ENCODE measurements at places on chromosomes 1 and 21.

GRCh38 chr1:20584890-20585289, 4.0 kb upstream of the CDA start:
- no peak for DNase-seq
- no peak overlapping the region for H3K27ac ChIP-seq
- H3K4me3 ChIP-seq: no peak overlapping the region
- peaks cover 16% of the 10 kb centered on the region for H3K4me1 ChIP-seq
- H3K36me3 ChIP-seq: no peaks in the 10 kb centered on the region
- peaks cover 6% of the 10 kb centered on the region for H3K27me3 ChIP-seq

DNA sequence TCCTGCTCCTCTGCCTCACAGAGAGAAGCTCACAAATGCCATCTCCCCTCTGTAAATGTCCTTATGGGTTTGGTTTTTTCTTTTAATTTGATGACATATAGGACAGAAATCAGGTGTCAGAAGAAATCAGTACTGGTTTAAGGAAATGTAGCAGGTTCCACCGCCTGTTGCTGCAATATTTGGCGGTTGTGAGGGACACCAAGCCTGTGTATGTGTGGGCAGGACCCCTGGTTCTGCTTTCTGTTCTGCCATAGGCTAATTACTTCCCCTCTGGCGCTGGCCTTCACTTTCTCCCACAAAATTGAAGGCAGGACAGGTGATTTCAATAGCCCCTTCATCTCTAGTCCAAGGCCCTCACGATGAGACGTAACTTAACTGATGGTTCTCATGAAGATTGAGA, 69.2 kb downstream of the PRDM2 start:
- DNase-seq: peak; percentile 31
- no peak overlapping the region for H3K27ac ChIP-seq
- peaks cover 16% of the 10 kb centered on the region for H3K36me3 ChIP-seq
- no peak overlapping the region for H3K4me3 ChIP-seq
- no peaks in the 10 kb centered on the region for H3K4me1 ChIP-seq

GRCh38 chr1:16189921-16190621, 22.4 kb downstream of the ARHGEF19 start:
- H3K36me3 ChIP-seq: no peaks in the 10 kb centered on the region
- H3K4me1 ChIP-seq: no peaks in the 10 kb centered on the region
- no peak overlapping the region for H3K27ac ChIP-seq
- no peak overlapping the region for H3K4me3 ChIP-seq

- no peak overlapping the region for H3K4me3 ChIP-seq
- no peaks in the 10 kb centered on the region for H3K4me1 ChIP-seq
- DNase-seq: peak; percentile 43
- no peaks in the 10 kb centered on the region for H3K27me3 ChIP-seq
These were observed 14.8 kb upstream of the METTL18 start for GRCh38 chr1:169809370-169810095.

DNA sequence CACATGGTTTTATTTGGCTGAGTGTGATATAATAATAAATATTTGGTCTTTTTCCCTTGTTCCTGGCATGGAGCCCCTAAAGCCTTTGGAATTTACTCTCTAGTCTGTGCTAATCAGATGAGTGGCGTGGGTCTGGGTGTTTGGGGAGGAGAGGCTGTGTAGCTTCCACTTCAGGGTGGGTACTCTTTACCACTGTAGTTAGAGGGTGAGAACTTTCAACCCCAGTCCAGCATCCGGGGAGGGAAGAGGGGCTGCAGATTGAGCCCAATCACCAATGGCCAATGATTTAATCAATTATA, 20.0 kb downstream of the USP25 start:
- H3K4me1 ChIP-seq: peaks cover 3% of the 10 kb centered on the region
- DNase-seq: no peak
- H3K27me3 ChIP-seq: no peaks in the 10 kb centered on the region
- peak overlapping the region; percentile 55 for H3K27ac ChIP-seq
- no peak overlapping the region for H3K4me3 ChIP-seq

DNA sequence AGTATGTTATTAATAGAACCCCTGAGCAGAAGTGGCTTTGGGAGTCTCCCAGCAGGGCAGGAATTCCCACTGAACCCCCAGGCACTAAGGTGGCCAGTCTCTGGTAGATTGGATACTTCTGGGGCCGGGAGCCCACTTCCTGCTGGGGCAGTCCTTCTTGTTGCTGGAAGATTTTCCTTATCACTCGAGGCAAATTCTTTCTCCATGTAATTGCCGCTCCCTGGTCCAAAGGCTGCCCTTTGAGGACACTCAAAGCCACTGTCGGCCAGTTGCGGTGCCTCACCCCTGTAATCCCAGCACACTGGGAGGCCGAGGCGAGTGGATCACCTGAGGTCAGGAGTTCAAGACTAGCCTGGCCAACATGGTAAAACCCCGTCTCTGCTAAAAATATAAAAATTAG, 22.6 kb upstream of the TNFRSF1B start:
- H3K27ac ChIP-seq: no peak overlapping the region
- H3K4me1 ChIP-seq: peaks cover 93% of the 10 kb centered on the region
- no peak overlapping the region for H3K4me3 ChIP-seq

GRCh38 chr1:26293911-26294463, 12.4 kb downstream of the UBXN11 start:
- no peak overlapping the region for H3K27ac ChIP-seq
- no peak for DNase-seq
- peaks cover 46% of the 10 kb centered on the region for H3K36me3 ChIP-seq
- H3K4me1 ChIP-seq: peaks cover 39% of the 10 kb centered on the region
- H3K4me3 ChIP-seq: no peak overlapping the region

DNA sequence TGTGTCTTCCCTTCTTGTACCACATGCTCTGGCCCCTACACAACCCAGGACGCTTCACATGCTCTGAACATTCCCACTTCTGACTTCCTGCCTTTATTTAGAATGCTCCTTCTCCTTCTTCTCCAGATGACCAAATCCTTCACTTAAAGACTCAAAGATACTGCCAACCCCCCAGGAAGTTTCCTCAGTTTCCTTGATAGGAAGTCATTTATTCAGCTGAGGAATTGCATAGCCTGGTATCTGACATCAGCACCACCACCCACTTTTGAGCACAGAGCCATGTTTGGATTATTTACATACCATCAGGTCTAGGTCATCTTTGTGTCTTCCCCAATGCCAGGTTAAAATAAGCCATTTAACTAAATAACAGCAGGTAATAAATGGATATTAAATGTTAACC, 42.4 kb downstream of the GFI1 start:
- H3K27me3 ChIP-seq: no peaks in the 10 kb centered on the region
- no peaks in the 10 kb centered on the region for H3K36me3 ChIP-seq
- no peak for DNase-seq
- H3K27ac ChIP-seq: no peak overlapping the region
- peaks cover 19% of the 10 kb centered on the region for H3K4me1 ChIP-seq

GRCh38 chr1:184974056-184974836, at the start of gene NIBAN1:
Gene NIBAN1 (minus strand): TSS chr1:184974508. CDS start chr1:184974356, 152 bp downstream.
- peaks cover 7% of the 10 kb centered on the region for H3K27me3 ChIP-seq
- peak within 1 kb of the TSS; percentile 21 for H3K27ac ChIP-seq
- peaks cover 23% of the 10 kb centered on the region for H3K4me1 ChIP-seq
- peak within 1 kb of the TSS; percentile 83 for H3K4me3 ChIP-seq
- DNase-seq: peak; percentile 78

- no peaks in the 10 kb centered on the region for H3K27me3 ChIP-seq
- peaks cover 3% of the 10 kb centered on the region for H3K36me3 ChIP-seq
- H3K27ac ChIP-seq: no peak overlapping the region
- no peak overlapping the region for H3K4me3 ChIP-seq
- peak; percentile 49 for DNase-seq
These were observed 21.4 kb downstream of the SLC2A1 start for GRCh38 chr1:42937141-42937696.

GRCh38 chr1:191870490-191870889, 287.8 kb upstream of the RGS18 start:
- H3K4me3 ChIP-seq: no peak overlapping the region
- H3K36me3 ChIP-seq: no peaks in the 10 kb centered on the region

DNA sequence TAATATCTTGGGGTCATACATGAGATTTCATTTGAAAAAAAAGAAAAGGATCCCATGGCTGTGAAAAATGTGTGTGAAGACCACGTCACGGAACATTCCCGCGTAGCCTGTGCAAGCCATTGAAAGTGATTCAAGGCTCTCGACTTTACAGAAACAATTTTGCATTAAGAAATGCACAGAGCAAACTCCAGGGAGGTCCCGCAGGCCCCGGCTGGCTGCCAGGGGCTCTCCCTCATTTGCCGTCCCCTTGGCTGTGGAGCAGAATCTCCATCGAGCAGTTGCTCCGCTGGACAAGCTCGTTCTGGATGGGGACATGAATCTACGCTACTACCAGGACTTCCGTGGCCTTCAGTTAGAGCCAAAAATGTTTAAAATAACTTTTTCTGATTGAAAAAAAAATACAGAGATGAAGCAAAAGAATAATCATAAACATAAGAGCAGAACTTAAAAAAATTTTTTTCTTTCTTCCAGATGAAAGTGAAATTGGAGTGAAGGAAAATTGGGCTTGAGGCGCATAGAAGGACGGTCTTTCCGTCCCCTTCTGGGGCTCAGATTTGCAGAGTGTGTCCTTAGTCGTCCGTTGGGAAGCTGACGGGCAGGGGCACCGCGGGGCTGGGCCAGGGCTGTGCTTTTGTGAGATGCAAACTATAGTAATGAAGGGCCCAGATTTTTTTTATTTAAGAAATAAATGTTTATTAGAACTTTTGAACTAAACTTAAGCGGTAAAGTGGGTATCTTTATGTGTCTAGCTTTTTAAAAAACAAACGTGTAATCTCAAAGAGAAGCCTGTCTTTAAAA, 68.1 kb upstream of the ARHGEF16 start:
- no peak overlapping the region for H3K4me3 ChIP-seq
- no peaks in the 10 kb centered on the region for H3K36me3 ChIP-seq
- no peak overlapping the region for H3K27ac ChIP-seq
- no peaks in the 10 kb centered on the region for H3K27me3 ChIP-seq
- DNase-seq: no peak
- H3K4me1 ChIP-seq: peaks cover 11% of the 10 kb centered on the region

DNA sequence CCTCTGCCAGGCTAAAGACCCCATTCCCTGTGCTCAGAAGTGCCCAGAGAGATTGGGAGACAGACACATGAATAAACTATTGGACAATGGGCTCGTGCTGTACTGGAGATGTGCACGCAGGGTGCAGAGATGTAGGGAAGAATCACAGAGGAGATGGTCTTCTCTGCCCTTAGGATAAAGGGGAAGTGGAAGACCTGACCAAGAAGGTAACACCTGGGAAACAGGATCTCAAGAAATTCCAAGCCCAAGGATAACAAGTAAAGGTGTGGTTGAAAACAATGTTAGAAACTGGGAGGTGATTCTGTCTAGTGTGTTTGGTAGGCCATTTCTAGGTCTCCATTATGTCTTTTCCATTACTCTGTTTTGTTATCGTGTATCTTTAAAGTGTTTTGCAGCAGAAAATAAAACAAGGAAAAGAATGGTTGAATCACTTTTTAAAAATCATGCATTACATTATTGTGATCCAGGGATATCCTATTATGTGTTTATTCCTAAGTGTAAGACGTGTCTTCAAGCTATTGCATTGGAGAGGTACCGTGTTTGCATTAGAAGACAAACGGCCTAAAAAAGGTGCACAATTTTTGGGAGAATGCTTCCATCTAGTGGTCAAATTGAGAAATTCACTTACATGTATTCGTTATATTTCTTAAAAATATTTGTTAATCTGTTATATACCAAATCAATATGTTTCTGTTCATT, 40.8 kb upstream of the KCTD3 start:
- DNase-seq: peak; percentile 42
- H3K4me3 ChIP-seq: no peak overlapping the region
- H3K4me1 ChIP-seq: no peaks in the 10 kb centered on the region
- no peaks in the 10 kb centered on the region for H3K27me3 ChIP-seq

DNA sequence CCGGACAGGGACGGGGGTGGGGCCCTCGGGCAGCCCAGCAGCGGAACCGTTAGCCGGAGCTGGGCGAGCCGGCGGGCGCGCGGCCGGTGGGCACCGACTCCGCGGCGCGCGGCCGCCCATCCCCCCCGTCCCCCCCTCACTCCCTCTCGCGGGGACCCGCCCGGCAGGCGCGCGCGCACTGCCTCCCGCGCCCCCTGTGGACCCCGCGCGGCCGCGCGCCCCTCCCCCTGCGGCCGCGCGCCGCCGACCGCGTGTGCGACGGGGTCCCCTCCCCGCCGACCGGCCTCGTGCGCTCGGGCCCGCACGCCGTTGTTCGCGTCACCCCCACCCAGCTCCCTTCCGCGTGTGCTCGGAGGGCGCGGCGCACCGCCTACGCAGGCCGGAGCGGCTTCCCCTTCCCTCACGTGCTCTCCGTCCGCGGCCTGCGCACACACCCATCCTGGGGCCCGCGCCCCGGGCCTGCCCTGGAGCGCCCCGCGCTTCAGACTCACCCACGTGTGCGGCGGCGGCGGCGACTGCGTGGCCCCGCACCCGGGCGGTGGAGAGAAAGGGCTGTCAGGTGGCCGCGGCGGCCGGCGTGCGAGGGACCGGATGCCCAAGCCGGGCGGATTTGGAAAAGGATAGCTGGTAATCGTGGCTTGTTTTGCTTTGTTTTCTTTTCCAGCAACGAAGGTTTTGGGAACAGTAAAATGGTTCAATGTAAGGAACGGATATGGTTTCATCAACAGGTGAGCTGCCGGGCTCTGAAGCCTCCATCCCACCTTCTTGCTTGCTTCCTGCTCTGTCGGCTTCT, 717 bp downstream of the YBX1 start:
- H3K27ac ChIP-seq: peak overlapping the region; percentile 53
- peak overlapping the region; percentile 79 for H3K4me3 ChIP-seq
- peaks cover 49% of the 10 kb centered on the region for H3K4me1 ChIP-seq
- H3K36me3 ChIP-seq: peaks cover 15% of the 10 kb centered on the region

DNA sequence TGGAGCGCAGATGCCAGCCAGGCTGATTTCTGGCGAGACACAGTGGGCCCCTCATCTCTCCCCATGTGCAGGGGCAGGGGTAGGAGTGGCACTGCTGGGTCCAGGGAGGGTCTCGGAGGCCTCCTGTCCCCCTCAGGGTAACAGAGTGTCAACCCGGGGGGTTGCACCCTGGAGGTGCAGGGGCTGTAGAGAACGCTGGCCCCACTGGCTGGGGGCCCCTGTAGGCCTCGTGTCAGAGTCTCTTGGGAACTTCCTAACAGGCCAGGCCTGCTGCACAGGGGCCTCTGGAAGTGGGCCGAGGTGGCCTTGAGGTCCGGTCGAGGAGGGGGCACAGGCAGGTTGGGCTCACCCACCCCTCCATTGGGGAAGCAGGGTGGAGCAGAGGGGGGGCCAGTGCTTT, 38.9 kb upstream of the AJAP1 start:
- no peaks in the 10 kb centered on the region for H3K27me3 ChIP-seq
- H3K36me3 ChIP-seq: no peaks in the 10 kb centered on the region
- H3K4me3 ChIP-seq: no peak overlapping the region
- H3K4me1 ChIP-seq: no peaks in the 10 kb centered on the region

All from common myeloid progenitor, CD34-positive (primary cell).